Natural killer cell treated with Interleukin-12 subunit alpha and Interleukin-12 subunit beta and Interleukin-15 and Interleukin-18, amount 100 ng/mL, for 72 hours (primary cell): ENCODE measurements at places on chromosomes 4 and X.

DNA sequence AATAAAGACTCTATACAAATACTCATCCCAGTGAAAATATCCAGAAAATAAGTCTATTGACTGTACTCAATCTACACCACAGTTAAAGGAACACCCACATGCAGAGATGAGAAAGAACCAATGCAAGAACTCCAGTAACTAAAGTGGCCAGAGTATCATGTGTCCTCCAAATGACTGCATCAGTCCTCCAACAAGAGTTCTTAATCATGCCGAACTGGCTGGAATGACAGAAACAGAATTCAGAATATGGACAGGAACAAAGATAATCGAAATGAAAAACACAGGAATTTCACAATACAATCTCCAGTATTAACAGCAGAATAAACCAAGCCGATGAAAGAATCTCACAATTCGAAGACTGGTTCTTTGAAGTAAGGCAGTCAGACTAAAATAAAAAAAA is 210.3 kb downstream of the TBCK start:
- no peak for DNase-seq

DNA sequence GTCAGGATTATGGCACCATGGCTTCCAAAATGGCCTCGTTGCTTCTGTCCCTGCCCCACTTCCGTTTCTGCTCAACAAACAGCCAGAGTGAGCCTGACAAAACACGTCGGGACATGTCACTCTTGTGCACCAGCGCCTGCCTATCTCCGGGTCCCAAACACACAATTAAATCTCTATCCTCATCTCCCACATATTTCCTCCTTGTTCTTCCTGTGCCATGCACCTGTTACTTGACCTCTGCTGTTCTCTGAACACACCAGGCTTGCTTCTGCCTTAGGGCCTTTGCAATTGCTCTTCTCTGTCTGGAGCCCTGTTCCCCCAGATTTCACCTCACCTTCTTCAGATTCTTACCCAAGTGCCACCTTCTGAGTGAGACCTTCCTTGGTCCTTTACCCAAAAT is 12.7 kb upstream of the CD38 start:
- DNase-seq = no peak

DNA sequence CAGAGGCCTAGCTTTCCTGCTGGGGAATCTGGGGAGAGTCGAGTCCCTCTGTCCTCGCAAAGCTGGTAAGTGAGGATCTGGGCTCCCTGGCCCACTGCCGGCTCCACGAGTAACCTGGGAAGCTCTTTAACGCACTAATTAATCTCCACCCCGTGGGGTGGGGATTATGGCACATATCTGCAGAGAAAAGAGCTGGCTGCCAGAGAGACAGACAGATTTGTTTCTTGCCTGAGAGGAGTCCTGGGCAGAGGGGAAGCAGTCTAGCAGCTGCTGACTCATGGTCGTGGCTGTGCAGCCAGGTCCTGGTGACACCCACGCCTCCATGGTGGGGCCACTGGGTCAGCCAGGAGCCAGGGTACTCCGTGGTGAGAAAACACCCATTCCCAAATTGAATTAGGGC is 14.0 kb downstream of the SORCS2 start:
- DNase-seq = no peak

GRCh38 chrX:70411475-70411874 is 11.6 kb upstream of the GDPD2 start:
- no peak for DNase-seq

- no peak for DNase-seq
Measured at GRCh38 chr4:76562161-76562560, 127.1 kb downstream of the SHROOM3 start.

- DNase-seq = no peak
Measured at GRCh38 chr4:15303052-15303641, 124.7 kb upstream of the C1QTNF7 start.
